ENCODE measurements at places on chromosomes 13 and 19.
A peak's percentile ranks its signal among the peaks of the same experiment; 100 is the strongest.

GRCh38 chr13:40388617-40389016, 277.8 kb downstream of the FOXO1 start:
- peak; percentile 92 for DNase-seq

GRCh38 chr19:12648088-12648487, 18.5 kb downstream of the MAN2B1 start:
- no peak for DNase-seq

GRCh38 chr19:38035515-38036495, 128.8 kb downstream of the SIPA1L3 start:
- no peak for DNase-seq

GRCh38 chr19:41299046-41299754, 10.8 kb upstream of the CCDC97 start:
- DNase-seq: no peak

- no peak for DNase-seq
Measured at GRCh38 chr19:4488496-4488895, 16.4 kb downstream of the HDGFL2 start.

GRCh38 chr19:4472174-4472974, at the start of gene HDGFL2:
Gene HDGFL2, plus strand, starts transcription at chr19:4472297. Its CDS starts 54 bp downstream, at chr19:4472351.
- DNase-seq: no peak

DNA sequence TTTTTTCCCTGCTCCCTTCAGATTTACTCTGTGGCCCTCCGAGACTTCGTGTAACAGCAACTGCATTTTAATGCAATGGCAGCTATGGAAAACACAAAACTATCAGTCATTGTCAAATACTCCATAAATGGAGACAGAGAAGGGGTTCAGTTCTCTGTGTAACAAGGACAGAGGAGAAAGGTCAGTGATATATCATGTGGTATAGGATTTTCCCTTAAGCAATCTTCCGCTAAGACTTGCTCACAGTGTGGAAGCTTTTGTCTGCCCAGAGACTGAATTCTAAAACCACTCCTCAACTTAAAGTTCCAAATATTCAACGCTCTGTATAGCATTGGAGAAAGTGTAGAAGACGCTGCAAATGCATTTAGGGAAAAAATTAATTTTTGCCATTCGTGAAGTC, 111.3 kb upstream of the EDNRB start:
- no peak for DNase-seq

- no peak for DNase-seq
Measured at GRCh38 chr19:4376028-4376670, 24.2 kb downstream of the SH3GL1 start.

- peak; percentile 26 for DNase-seq
Measured at GRCh38 chr13:74288361-74288911, 154.2 kb upstream of the KLF12 start.

- DNase-seq: no peak
Measured at GRCh38 chr13:34748596-34748995, 193.5 kb upstream of the NBEA start.

DNA sequence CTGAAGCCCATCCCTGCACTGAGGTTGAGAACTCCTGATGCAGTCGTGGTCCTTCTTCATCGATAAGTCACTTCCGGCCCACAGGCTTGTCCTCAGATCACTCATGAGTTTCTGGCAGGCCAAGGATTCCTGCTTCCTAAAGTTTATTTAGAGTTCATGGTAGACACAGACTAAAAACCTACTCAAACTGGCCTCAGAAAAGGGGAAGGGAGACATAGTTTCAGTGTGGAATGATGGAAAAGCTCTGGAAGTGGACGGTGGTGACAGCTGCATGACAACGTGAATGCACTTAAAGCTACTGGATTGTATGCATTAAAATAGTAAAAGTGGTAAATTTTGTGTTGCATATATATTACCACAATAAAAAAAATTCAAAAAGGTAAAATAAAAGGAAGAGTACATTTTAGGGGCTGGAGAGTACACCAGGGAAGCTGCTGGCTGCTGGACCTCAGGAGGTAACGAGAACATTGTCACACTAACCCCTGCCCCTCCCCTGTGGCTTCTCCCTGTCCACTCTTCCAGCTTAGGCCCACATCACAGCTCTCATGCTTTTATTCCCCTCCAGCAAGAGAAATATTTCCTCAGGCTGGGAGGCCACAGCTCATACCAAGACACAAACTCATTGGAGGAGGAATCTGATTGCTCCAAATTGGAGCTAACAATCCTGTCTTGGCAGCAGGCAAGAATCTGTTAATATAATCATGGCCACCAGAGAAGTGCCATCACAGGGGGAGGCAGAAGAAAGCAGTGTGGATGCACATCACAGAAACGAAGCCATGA, 741.0 kb downstream of the UQCRFS1 start:
- DNase-seq: no peak

- DNase-seq: no peak
Measured at GRCh38 chr13:102367836-102368235, 34.0 kb downstream of the FGF14 start.

DNA sequence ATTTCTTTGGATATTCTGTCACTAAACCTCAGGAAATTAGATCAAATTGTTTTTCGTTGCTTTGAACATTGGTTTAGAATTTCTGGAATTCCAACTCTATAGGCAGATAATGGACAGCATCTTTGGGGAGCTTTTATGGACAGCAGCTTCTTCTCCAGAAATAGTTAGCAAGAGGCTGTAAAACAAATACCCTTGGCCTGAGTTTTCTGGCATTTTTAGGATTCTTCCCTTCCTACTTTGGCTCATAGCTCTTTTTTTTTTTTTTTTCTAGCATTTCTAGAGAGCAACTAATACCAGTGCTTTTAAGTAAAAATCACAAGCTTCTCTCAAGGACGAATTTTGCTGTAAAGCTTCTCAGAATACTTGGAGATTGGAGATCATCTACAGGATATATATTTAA, 169.8 kb upstream of the SPRY2 start:
- DNase-seq: no peak

- no peak for DNase-seq
Measured at GRCh38 chr19:4441994-4442818, 15.4 kb downstream of the UBXN6 start.

- DNase-seq: no peak
Measured at GRCh38 chr13:107842562-107843180, 372.7 kb downstream of the LIG4 start.

GRCh38 chr13:23867027-23867491, 22.1 kb downstream of the MIPEP start:
- DNase-seq: no peak

Data from CD4-positive, alpha-beta T cell treated with Interleukin-6 at 100 ng/mL for 8 hours (primary cell).